Calu3 (cell line): ENCODE measurements at places on chromosomes 4 and X.

- no peak for DNase-seq
These were observed 136.4 kb downstream of the CPE start for GRCh38 chr4:165515201-165515600.

DNA sequence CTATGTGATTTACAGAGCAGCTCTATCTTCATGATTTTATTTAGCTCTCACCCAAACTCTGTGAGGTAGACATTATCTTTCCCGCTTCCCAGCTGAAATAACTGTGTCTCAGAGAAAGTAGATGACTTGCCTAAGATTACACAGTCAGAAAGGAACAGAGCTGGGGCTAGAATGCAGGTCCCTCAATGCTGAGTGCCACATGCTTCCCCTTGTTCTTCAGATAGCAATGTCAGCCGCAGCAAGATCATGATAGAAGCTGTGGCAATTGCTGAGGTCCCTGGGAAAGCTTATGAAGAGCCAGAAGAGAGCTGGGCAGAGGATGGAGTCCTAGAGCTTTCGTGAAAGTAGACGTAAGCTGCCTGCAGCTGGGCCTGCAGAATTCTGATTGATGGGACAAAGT lies 11.1 kb upstream of the GABRE start:
- DNase-seq = no peak

DNA sequence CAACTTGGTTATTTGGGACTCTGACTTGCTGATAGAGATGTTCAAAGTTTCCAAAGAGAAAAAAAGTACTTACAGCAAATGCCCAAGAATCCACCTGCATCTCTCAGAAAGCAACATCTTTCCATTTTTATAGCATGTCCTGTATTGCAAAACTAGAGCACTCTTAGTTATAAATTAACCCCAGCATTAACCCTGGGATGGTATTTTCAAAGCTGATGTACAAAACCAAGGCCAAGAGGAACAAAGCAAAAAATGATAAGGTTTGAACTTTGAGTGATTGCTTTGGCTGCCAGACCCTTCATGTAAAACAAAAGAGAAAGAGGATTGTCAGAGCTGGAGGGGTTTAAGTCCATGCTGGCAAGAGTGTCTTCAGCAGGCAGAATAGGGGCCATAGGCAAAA lies at the start of gene SERPINA7:
Gene SERPINA7, minus strand, starts transcription at position 103 of the 400 bp plus-strand sequence. CDS start 1,669 bp downstream, outside the sequence.
- no peak for DNase-seq

DNA sequence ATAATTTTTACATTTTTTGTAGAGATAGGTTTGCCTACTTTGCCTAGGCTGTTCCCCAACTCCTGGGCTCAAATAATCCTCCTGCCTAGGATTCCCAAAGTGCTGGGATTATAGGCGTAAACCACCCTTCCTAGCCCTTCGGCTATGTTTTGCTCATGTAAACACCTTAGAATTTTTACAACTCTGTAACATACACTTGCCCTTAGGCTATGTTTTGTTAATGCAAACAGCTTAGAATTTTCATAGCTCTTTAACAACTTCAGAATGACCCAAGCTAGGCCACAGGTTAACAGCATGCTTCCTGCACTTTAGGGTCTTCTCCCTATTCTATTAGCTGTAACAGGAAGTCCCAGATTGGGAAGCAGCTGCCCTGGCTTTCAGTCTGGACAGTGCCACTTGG lies 24.2 kb downstream of the KLHL15 start:
- DNase-seq = no peak

GRCh38 chr4:145618210-145618931 lies 814 bp upstream of the MMAA start:
- no peak for DNase-seq
